ENCODE measurements at places on chromosomes 4 and X.

DNA sequence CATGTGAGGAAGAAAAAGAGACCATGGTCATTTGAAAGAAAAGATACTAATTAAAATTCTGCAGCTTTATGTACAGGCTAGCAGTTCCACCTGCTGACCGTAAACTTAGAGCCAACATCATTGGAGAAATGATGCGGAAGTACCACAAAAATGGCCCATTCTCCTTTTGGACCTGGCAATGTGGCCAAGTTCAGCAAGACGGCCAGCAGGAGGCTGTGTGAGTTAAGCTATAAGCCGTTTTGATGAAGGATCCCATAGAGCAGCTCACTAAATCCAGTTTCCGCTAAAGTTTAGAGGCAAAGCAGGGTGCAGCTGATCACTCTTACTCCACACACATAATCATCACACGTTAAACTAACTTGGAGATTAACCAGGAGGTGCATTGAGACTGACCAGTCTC lies 133.8 kb downstream of the LDB2 start:
- no peak for DNase-seq

DNA sequence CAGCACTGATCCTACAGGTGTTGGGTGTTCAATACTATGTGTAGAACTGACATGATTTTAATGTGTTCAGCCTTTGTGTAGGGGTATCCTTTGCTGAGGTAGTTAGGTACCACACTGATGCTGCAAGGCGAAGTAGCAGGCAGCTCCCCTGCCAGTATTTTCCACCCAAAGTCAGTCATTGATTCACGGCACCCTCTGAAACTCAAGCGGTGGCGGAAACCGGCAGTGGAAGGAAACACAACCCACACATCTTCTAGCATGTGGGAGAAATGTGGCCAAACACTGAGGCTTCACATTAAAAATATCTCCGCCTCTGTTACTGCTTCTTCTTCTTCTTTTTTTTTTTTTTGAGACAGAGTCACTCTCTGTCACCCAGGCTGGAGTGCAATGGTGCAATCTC lies 126.3 kb downstream of the AASDH start:
- DNase-seq = no peak

GRCh38 chr4:29596228-29596627 lies 1123.9 kb upstream of the PCDH7 start:
- no peak for DNase-seq

- DNase-seq = no peak
Measured at GRCh38 chr4:1179089-1179441, 6.7 kb upstream of the SPON2 start.

GRCh38 chr4:65719635-65720034 lies 49.3 kb upstream of the EPHA5 start:
- no peak for DNase-seq

GRCh38 chr4:149870008-149870407 lies 54.4 kb upstream of the IQCM start:
- DNase-seq = no peak

DNA sequence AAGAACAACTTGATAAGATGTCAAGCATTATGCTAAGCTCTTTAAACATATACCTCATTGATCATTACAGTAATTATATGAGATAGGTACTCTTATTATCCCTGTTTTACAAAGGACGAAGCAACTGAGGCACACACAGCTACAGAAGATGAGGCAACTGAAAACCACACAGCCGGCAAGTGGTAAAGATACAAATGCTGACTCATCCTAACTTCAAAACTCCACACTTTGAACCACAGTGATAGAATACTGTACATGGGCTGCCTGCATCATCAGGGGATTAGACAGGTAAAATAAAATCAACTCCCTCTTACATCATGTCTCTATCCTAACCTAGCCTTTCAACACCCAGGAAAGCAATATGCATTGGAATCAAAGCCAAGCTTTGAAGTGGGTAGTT lies 47.8 kb downstream of the LHFPL1 start:
- no peak for DNase-seq

- no peak for DNase-seq
Measured at GRCh38 chr4:17077105-17077504, 178.7 kb upstream of the LDB2 start.

DNA sequence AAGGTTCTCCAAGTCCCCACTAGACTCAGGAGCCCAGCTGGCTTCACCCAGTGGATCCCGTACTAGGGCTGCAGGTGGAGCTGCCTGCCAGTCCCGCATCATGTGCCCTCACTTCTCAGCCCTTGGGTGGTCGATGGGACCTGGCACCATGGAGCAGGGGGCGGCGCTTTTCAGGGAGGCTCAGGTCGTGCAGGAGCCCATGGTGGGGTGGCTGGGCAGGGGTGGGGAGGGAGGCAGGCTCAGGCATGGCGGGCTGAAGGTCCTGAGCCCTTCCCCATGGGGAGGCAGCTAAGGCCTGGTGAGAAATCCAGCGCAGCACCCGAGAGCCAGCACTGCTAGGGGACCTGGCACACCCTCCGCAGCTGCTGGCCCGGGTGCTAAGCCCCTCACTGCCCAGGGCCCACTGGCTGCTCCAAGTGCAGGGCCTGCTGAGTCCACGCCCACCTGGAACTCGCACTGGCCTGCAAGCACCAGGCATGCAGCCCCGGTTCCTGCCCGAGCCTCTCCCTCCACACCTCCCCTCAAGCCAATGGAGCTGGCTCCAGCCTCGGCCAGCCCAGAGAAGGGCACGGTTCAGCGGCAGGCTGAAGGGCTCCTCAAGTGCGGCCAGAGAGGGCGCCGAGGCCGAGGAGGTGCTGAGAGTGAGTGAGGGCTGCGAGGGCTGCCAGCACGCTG lies 72.7 kb upstream of the SLIT2 start:
- DNase-seq = no peak

DNA sequence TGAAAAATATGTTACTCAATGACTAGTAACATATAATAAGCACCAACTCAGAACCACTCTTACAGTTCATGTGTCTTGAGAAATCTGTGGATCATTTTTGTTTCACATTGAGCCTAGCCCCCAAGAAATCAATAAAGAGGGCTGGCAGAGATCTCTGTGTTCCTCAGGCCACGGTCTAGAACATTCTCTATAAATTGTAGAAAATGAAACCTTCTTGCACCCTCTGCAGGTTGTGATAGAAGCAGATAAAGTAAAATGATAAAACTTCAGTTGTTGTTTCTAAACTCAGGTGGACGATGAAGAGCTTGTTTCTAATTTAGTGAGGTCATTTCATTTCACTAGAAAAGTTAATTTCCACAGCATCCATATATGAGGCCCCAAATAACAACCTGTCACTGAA lies 182.7 kb downstream of the KIT start:
- DNase-seq = no peak

DNA sequence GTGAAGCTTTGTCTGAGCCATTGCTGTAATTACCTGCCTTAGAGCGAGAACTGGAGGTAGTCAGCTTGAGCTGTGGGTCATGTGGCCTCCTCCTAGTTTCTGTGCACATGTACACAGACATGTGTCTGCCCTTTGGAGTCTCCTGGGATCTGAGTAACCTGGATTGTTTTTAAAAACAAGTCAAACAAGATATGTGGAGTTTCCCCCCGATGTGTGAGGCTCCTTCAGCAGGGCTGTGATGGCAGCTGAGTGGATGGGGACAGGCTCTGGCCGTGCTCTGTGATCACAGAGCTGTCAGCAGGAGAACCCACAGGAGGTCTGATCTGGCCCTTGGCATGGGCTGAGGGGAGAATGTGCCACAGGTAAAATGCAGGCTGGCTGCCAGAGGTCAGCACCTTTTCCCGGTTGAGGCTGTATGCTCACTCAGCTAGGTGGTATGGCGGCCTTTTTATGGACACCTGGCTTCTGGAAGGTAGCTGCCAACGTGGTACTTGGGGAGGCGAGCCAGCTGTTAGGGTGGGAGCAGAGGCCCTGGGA lies 38.4 kb downstream of the NOP14 start:
- DNase-seq = no peak

DNA sequence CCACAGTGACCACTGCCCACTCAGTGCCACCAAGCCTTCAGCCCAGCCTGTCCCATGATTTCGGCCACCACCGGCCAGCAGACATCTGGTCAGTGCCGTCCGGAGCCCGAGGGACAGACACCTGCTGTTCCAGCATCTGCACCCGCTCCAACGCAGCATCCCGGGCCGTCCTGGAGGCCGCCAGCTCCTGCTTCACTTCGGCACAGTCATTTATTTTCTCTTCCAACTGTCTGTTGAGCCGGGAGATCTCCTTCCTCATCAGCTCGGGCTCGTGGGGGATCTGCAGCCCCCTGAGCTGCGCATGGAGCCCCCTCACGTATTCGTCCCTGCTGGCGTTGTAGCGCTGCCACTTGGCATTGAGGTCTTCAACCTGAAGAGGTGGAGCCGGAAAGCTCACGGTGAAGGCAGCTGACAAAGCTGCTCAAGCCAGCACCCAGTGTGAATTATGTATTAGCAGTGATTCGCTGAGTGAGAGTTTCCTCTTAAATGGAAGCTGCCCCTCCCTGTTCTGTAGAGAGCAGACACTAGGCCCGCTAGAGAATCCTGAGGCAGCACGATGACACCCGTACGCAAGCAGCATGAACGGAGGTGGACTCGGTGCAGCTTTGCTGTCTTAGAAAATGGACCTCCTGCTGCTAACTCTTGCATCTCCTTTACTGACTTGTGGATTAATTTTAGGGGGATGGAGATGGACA lies 11.4 kb downstream of the TNIP2 start:
- no peak for DNase-seq

DNA sequence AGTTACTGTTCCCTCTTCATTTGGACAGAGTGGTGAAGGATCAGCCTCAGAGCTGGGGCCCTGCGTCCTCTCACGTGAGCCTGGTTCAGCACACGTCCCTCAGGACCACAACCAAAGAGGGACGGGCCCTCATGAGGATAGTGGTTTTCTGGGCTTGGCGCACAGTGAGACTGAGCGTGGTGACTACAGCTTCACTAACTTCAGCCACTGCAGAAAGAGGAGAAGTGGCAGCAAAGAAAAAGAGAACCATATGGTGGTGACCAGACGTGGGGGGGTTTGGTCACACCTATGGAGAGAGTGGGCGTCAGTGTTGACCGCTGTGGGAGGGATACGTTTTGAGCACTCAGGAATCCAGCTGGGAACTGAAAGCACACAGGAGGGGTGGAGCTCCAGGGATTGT lies 21.8 kb upstream of the TNIP3 start:
- DNase-seq = no peak

DNA sequence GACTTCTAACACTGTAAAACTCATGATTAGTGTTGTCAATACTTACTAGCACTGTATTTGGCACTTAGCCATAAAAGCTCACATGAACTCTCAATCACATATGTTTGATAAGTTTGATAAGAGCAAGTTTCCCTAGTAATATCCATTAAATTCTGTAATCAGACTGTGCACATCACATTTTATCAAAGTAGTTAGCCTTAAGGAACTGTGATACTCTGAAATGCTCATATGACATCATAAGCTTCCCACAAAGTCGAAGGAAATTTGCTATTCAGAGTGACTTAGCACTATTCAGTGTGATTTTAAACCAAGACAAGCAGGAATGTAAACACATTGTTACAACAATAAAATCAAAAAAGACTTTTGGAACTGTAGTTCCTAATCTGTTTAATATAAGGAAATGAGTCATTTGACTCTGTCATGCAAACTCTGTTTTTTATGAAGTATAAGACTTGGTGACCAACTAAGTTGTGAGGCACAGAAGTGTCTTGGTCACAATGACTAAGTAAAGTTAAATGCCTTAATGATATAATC lies 6.7 kb downstream of the SLC7A11 start:
- no peak for DNase-seq

DNA sequence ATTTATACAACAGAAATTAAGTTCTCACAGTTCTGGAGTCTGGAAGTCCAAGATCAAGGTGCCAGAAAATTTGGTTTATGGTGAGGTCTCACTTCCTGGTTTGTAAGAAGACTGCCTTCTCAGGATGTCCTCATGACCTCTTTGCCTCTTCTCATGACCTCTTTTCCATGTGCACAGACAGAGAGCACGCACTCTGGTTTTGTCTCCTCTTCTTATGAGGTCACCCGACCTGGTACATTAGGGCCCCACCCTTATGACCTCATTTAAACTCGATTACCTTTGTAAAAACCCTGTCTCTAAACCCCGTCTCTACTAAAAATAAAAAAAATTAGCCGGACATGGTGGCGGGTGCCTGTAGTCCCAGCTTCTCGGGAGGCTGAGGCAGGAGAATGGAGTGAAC lies 155.9 kb downstream of the KIT start:
- DNase-seq = no peak

GRCh38 chr4:147994076-147994475 lies 262.2 kb downstream of the ARHGAP10 start:
- DNase-seq = no peak

DNA sequence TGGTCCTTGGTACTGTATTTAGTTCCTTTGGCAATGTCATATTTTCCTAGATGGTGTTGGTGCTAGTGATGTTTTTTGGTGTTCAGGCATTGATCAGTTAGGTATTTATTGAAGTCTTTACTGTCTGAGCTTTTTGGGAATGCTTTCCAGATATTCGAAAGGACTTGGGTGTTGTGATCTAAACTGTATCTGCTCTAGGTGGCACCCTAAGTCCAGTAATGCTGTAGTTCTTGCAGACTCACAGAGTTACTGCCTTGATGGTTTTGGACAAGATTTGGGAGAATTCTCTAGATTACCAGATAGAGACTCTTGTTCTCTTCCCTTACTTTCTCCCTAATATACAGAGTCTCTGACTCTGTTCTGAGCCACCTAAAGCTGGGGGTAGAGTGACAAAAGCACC lies 513.6 kb upstream of the PITX2 start:
- no peak for DNase-seq

DNA sequence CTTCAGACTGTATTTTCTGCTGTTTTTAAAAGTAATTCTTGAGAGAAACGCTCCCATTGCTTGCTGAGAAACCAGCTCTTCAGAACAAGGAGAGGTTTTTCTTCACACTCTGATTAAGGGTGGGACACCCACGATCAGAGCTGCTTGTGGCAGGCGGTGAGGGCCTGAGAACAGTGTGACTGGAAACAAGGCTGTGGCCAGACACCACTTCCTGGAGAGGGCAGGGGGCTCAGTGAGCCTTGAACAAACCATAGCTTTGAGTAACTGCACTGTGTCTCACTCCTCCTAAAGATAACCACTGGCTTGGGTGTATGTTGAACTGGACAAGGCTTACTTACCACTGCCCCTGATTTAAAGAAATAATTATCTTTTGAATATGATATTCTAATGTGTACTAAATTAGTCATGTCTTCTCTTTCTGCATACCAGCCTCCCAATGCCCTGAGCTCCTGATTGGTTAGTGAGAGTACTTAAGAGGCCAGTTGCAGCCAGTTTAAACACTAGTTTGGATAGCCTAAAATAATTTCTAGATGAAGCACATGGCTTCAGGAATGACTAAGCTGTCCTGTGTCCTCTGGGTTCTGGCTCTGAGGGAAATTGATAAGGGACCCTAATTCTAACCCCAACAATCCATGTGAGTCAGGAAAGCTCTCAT lies 3.7 kb upstream of the GPR82 start:
- no peak for DNase-seq

DNA sequence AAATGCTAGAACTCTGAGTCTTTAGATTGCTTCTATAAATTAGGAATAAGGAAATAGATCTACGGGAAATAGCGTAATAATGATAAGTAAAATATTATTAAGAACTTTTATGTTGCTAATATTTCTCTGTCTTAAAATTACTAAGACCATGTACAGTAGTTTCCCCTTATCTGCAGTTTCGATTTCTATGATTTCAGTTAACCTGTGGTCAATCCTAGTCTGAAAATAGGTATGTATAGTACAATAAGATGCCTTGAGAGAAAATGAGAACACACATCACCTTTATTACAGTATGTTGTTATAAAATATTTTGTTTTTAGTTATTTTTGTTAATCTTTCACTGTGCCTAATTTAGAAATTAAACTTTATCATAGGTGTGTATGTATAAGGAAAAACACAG lies 92.6 kb downstream of the CCSER1 start:
- no peak for DNase-seq
